ENCODE measurements at places on chromosomes 2 and 18.
A peak's percentile ranks its signal among the peaks of the same experiment; 100 is the strongest.

DNA sequence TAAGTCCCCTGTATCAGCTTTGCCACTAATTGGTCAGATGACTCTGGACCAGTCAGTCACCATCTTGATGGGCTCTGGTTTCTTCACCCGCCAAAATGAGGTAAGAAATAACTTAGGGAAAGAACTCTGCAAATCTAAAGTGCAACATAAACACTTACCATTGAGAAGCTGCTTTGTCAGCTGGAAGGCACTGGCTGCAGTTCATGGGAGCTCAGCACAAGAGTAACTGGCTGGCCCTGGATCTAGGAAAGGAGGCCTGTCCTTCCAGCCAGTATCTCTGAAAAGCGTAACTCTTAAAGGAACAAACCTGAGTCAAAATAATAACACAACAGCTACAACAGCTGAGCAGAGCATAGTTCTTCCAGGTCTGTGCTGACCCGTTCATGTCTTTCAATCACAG, 123.9 kb downstream of the CACNB4 start:
- DNase-seq, result no peak

- DNase-seq, result no peak
Measured at GRCh38 chr2:112623913-112624777, 21.6 kb upstream of the SLC20A1 start.

GRCh38 chr2:217166241-217166850, 306.5 kb upstream of the TNP1 start:
- peak; percentile 10 for DNase-seq

GRCh38 chr2:19484736-19485135, 126.3 kb upstream of the OSR1 start:
- DNase-seq, result no peak
